AG10803 (cell line): ENCODE measurements at places on chromosomes 12 and 14.

- peak; percentile 24 for DNase-seq
Measured at GRCh38 chr12:121365416-121366062, 13.3 kb upstream of the ANAPC5 start.

DNA sequence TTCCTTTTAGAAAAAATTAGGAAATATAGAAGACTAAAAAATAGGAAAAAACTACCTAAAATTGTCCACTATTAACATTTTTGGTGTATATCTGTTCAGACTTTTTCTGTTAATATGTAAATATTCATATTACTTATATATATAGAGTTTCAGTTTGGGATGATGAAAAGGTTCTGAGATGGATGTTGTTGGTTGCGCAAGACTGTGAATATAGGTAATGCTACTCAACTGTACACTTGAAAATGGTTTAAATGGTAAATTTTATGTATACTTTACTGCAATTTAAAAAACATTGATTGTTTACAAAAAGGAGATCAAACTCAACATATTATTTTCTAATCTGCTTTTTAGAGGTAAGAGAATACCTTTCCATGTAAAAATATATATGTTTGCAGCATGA is 200.9 kb downstream of the RAD51B start:
- no peak for DNase-seq

- peak; percentile 74 for DNase-seq
Measured at GRCh38 chr12:25694072-25694471, 141.0 kb upstream of the LMNTD1 start.

- DNase-seq: no peak
Measured at GRCh38 chr12:131213896-131214442, 260.3 kb downstream of the ADGRD1 start.

- DNase-seq: no peak
Measured at GRCh38 chr12:113252494-113252893, 31.2 kb downstream of the TPCN1 start.

DNA sequence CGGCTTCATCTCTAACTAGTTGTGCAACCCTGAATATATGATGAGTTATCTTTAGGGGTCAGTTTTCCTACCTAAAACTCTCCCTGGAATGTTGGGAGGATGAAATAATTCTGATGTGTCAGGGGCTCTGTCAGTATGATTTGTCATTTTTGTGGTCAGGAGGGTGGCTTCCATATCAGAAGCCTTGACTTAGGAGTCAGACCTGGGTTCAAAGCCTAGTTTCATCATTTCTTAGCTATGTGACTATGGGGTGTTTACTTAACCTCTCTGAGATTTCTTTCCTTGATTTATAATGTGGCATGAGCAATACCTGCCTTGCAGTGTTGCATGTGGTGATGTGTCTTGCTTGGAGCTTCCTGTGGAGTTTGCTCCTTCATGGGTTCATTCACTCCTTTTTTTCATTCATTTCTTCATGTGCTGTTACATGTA is 146.8 kb downstream of the CHST11 start:
- DNase-seq: peak; percentile 56

DNA sequence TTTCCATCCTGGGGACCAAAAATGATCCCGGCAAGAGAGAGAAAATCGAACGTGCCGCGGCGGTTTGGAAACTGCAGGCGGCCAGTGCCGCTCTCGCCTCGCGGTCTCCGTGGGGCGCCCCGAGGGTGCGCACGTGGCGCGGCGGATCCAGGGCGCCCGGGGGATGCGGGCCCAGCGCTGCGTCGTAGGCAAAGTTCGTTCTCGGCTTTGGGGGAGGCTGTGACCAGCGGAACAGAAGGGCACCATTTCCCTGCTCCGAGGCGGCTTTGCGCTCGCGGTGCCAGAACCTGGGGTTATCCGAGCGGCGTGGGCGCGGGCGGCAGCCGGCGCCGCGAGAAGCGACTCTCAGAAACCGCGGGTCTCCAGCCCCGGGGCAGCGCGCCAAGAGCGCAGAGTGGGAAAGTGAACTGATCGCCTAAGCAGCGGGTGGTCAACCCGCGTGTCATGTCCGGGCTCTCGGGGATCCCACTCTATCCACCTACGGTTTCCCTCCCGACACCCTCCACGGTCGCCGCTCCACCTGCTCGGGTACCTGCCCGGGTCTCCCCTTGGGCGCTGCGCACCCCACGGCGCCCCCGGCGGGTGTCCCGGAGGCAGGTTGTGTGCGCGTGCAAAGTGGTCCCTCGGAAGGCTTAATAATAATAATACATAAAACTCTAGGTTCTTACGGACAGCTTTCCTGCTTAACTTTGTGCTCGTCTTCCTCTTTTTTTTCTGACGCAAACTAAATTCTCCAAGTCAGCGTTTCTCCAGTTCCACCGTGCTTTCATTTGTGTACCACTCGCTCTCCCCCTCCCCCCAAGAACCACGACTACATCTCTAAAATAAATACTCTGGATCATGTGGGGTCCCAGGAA is 1.2 kb downstream of the ESRRB start:
- no peak for DNase-seq

GRCh38 chr14:23067847-23068788 is 10.8 kb upstream of the CDH24 start:
- DNase-seq: no peak

DNA sequence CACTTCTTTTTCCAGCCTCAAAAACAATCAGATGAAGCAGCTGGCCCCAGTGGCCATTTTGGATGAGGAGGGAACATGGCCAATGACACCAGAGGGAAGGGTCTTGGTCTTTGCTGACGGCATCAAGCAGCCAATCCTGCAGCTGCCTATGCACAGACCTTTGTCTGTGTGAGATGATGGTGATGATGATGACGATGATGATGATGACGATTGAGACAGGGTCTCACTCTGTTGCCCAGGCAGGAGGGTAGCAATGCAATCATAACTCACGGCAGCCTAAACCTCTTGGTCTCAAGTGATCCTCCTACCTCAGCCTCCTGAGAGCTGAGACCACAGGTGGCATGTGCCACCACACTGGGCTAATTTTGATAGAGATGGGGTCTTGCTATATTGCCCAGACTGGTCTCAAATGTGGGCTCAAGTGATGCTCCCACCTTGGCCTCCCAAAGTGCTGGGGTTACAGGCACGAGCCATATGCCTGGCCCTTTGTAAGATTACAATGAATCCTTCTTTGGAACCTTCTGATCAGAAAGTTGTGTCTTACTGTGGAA is 26.5 kb upstream of the NCOR2 start:
- no peak for DNase-seq

GRCh38 chr14:102693006-102693755 is 84.1 kb upstream of the TRAF3 start:
- no peak for DNase-seq

DNA sequence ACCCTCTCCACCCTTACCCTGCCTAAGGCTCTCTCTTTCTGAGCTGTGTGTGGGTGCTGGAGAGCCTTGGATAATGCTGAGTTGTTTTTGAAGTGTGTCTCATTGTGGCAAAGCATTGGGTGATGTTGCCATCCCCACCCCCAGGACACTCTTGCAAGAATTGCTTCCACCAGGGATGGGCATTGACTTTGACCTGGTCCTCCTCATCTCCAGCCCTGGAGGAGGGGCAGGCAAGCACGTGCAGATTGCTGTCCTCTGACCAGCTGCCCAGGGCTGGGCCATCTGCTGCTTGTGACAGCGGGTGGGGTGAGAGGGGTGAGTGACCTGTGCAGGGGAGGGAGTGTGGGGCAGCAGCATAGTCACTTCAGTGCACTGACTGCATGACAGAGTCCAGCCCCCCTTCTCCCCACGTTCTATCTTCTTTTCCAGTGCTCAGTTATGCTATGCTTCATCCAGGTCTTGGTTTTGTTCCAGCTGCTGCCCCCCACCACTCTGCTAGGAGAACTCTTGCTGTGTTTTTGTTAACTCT is 26.2 kb downstream of the SUSD6 start:
- DNase-seq: no peak

- peak; percentile 82 for DNase-seq
Measured at GRCh38 chr12:113098441-113099028, 37.0 kb downstream of the RASAL1 start.

DNA sequence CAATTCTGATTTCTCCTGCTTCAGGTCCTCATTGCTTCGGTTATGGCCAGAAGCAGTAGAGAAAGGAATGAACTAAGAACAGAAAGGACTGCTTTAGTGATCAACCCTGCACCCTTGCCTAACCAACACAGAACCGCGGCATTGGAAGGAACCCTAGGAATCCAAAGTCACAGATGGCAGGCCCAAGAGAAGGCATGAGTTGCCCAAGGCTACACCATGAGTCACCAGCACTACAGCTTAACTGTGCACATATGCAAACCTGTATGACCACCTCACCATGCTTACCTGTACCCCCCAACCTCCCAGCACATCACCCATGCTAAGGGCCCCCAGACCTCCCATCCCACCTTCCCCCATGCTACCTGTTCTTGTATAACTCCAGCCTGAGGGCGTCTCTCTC is 25.9 kb upstream of the BLTP3B start:
- no peak for DNase-seq

DNA sequence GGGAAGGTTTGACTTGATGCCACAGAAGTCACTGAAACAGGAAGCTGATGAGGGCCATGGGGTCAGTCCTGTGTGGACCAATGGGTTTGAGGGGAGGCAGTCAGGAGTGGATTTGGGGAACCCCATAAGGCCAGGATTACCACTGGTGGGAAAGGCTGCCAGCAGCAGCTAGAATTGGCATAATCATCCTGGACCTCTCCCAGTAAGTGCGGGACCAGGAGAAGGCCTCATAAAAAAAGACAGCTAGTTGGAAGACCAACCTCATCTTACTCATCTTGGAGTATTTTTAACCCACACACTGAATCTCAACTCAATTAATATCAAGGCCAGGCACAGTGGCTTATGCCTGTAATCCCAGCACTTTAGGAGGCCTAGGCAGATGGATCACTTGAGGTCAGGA is 22.7 kb downstream of the TBX3 start:
- no peak for DNase-seq

- DNase-seq: no peak
Measured at GRCh38 chr14:99164712-99165111, 107.3 kb downstream of the BCL11B start.

DNA sequence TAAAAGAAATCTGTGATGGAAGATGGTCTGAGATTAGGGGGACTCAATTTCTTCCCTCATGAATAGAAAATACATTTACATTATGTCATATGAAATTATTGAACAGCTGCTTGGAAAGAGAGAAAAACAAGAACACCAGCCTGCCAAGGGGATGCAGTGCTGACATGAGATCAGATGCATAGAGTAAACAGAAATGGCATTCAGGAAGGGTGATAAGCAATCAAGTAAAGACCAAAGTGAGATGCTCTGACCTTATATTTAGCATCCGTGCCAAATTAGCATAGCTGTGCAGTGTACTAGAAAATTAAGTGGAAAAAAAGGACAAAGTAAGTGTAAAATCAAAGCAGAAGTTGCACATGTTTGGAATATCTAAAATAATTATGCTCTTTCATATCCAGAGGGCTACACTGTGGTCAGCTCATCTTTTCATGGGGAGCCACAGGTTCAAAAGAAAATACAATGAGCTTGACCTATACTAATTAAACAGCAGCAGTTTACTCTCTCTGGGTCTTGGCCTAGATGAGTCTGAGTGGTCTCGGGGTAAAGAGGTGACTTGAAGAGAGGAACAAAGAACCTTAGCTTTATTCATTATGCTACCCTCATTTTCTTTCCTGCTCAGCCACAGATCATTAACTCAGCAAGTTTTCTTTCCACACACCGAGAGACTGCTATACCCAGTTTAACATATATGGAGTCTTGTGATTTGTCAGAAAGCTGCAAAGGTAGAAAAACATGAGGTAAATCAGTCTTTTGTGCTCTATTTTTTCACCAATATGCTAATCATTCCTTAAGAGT is 359.4 kb upstream of the FOXG1 start:
- DNase-seq: no peak

- no peak for DNase-seq
Measured at GRCh38 chr12:1362143-1362662, 232.2 kb downstream of the FBXL14 start.

DNA sequence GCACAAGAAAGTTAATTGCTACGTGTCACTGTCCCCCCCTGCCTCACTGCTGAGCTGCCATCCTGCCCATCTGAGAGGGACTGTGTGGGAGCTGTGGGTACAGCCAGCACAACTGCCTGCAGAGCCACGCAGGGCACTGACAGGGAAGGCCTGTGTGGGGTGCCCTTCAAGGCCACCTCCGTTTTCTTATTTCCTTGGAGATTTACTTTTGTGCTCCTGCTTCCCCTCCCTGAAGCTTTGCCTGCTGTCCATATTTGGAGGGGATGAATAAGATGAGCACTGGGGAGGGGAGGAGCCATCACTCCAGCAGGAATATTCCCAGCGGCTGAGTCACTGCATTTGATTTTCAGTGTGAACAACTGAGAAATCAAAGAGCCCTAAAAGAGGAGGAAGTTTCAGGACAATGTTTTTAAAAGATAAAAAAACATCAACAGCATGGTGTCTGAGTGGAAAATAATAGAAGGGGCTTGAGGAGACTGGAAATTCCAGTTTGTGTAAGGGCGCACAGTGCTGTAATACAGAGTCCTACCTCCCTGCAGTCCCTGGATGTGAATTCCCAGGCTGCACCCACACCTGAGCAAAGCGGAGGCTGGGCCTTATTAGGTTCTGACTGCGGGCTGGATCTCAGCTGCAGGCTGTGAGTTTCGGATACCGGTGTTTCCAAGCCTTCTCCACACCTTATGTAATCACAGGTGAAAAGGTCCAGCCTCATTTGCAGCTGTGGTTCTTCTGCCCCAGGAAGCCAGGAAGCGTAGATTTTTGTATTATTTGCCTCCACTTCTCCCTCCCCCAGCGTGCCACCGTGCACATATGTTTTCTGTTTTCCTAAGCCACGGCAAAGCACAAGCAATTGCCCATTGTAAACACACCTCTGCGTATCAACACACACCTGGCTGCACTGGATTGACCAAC is 192.6 kb upstream of the BCL2L14 start:
- DNase-seq: peak; percentile 66

DNA sequence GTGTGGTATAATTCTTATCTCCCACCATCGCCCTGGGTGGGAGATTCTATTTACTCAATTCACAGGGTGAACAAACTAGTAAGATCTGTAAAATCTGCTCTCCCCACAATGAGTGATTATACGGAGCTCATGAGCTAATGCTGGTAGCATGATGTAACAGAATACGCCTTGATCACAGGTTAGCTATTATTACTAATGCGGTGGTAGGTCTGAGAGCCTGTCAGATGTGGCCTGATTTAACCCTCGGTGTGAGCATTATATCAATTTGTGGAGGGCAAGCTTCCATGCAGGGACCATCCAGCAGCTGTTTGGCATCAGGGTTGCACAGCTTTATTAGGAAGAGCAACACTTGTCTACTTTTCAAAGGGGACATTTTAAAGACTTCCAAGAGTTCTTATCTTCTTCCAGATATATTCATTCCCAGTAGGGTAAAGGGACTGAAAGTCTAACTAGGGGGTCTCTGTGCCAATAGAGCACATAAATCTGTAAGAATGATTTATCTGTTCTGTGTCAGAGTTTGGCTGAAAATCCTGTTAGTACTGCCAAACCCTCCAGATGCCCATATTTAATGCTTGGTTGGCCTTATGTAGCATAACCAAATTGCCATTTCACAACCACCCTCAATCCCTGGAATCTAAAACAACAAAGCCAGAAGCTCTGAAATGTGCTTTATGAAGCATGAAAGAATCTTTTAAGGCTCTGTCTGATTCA is 18.7 kb downstream of the TSHR start:
- DNase-seq: peak; percentile 92
